ENCODE measurements at places on chromosomes 1 and 21.

DNA sequence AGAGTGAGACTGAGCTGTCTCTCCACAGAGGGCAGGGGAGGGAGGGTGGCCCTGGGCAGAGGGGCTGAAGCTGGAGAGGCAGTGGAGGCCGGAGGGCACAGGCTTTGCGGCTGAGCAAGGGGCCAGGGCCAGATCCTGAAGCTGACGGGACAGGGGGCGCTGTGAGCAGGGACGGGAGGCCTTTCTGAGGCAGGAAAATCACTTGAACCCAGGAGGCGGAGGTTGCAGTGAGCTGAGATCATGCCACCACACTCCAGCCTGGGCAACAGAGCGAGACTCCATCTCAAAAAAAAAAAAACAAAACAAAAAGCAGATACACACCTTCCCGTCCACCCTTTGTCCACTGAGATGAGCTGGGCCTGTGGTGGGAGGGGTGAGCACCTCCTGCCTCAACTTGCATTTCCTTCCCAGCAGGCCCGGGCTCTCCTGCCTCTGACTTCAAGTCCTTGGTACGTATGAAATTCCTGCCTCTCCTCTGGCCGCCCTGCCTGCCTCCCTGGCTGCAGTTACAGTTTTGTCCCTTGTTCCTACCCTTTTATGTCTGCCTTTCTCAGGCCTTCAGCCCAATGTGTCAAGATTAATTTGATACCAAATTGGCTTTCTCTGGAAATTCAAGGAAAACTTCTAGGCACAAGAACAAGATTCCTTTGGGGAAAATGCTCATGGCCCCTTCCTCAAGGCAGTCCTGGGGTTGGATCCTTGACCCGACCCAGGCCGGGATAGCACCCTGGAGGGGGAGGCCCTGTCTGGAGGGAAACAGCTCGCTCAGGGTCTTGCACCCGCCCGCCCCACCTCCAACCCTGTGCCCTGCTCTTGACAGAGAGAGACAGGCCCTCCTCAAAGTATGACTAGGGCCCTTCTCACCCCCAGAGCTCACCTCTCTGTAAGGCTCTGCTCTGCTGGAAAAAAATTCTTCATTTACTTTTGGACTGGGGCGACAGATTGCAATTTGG is 11.2 kb upstream of the ADAMTSL4 start:
- DNase-seq: peak; percentile 54

- no peak for DNase-seq
These were observed 468 bp upstream of the NIBAN1 start for GRCh38 chr1:184974837-184975115.

- no peak for DNase-seq
These were observed 3.3 kb downstream of the SOX13 start for GRCh38 chr1:204075890-204076846.

DNA sequence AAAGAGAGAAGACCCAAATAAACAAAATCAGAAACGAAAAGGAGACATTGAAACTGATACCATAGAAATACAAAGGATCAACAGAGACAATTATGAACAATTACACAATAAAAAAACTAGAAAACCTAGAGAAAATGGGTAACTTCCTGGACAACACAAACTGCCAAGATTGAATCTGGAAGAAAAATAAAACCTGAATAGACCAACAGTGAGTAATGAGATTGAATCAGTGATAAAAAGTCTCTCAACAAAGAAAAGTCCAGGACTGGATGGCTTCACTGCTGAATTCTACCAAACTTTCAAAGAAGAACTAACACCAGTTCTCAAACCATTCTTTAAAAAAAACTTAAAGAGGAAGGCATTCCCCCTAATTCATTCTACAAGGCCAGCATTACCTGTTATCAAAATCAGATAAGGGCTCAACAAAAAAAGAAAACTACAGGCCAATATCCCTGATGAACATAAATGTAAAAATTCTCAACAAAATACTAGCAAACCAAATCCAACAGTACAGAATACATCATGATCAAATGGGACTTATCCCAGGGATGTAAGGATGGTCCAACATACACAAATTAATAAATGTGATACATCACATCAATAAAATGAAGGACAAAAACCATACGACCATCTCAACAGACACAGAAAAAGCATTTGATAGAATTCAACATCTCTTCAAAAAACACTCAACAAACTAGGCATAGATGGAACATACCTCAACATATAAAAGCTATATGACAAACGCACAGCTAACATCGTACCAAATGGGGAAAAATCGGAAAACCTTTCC is 119.9 kb downstream of the ACBD6 start:
- peak; percentile 1 for DNase-seq

GRCh38 chr1:228471762-228472398 is 15.3 kb upstream of the RNF187 start:
- DNase-seq: peak; percentile 71

DNA sequence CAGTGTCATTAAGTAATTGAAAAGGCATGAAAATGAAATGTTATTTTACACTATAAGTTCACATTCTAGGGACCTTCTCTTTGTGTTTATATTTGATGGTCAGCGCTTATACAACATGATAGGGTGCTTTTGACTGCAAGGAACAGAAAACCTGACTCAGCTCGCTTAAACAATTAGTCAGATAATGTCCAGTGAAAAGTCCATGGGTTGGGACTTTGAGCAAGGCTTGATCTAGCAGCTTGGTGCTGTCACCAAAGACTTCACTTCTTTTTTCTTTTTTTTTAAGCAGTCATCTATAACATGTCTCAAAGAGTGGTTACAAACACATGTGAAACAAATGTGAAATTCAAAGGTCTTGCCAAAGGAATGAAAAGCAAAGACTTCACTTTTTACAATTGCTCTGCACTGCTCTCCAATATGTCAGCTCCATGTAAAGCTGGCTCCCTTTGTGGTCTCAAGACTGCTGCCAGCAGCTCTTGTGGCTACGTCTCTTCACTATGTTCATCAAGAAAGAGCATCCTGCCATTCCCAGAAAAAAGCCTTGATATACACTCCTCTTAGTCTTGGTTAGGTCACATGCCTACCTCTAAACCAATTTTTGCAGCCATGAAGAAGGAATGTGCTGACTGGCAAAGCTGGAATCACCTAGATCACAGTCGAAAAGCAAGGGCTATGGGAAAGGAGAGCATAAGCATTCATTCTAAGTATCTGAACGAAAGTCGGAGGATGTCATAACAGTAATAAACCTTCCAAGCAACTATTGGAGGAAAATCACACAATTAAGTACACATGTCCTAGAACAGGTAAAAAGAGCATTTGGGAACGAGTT is 15.2 kb downstream of the F3 start:
- peak; percentile 15 for DNase-seq

GRCh38 chr1:29519788-29520110 is 283.4 kb downstream of the PTPRU start:
- no peak for DNase-seq

- no peak for DNase-seq
These were observed 28.5 kb downstream of the DENND2C start for GRCh38 chr1:114641377-114641776.

GRCh38 chr1:213899413-213899812 is 88.4 kb upstream of the PROX1 start:
- no peak for DNase-seq

DNA sequence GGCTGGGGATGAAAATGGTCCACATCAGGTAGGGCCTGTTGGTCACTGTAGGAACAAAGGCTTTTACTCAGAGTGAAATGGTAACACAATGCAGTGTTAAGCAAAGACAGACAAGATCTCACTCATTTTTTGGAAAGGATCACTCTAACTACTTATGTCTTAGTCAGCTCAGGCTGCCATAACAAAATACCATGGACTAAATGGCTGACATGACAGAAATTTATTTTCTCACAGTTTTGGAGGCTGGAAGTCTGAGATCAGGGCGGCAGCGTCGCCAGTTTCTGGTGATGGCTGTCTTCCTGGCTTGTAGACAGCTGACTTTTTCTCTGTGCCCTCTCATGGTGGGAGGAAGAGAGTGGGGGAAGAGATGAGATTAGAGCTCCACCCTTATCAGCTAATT is 10.2 kb upstream of the MAGI3 start:
- no peak for DNase-seq

DNA sequence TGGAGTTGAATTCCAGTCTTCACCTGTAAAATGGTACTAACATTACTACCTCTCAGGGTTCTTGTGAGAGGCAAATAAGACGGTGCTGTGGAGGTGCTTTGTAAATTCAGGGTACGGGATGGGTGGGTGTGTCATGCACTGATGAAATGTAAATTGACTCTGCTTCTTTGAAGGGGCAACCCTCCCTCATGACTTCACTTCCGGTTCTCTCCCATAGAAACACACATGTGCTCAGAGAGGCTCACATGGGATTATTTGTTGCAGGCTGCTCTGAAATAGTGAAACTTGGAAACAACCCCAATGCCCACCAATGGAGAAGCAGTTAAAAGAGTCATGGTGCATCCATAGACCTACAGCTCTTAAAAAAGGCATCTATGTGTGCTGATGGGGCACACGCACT is 44.9 kb upstream of the SCMH1 start:
- no peak for DNase-seq

GRCh38 chr1:49694251-49694827 is 329.4 kb downstream of the AGBL4 start:
- no peak for DNase-seq

GRCh38 chr1:153790313-153790965 is 15.2 kb downstream of the SLC27A3 start:
- peak; percentile 83 for DNase-seq

DNA sequence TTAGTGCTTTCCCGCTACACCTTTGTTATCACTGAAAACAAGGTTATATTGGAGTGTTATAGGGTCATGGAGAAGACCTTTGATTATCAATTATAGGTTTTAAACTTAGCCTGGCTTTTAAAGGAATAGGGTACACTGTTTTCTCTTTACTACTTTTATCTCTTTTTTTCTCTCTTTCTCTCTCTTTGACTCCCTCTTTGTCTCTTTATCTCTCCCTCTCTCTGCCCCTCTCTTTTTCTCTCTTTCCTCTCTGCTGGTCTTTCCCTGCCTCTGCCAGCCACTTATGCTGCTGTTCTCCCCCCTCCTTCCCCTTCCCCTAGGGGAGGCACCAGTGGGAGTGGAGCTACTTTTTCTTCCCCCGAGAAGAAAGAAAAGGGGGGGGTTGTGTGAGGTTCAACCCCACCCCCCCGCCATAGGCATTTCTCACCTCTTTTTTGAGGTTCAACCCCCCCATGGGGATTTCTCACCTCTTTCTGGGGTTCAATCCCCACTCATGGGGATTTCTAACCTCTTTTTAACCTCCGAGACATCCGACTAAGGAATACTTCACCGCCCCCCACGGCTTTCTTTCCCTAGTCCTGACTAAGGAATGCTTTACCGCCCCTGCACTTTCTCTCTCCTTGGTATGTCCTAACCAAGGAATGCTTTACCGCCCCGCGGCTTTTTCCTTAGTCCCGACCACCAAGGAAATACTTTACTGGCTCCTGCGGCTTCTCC is 17.2 kb upstream of the ZBTB8B start:
- peak; percentile 32 for DNase-seq

- DNase-seq: no peak
These were observed 274.1 kb downstream of the FOXD2 start for GRCh38 chr1:47711848-47712492.

GRCh38 chr1:38003261-38004250 is 1.8 kb downstream of the FHL3 start:
- DNase-seq: peak; percentile 39

- DNase-seq: no peak
These were observed 37.2 kb downstream of the RIMS3 start for GRCh38 chr1:40627987-40628902.

- no peak for DNase-seq
These were observed 3.9 kb upstream of the MMEL1 start for GRCh38 chr1:2636733-2637132.

- DNase-seq: no peak
These were observed 6.2 kb downstream of the KCNK1 start for GRCh38 chr1:233620065-233620464.

- no peak for DNase-seq
These were observed 125.0 kb downstream of the PRDM2 start for GRCh38 chr1:13825033-13825432.

DNA sequence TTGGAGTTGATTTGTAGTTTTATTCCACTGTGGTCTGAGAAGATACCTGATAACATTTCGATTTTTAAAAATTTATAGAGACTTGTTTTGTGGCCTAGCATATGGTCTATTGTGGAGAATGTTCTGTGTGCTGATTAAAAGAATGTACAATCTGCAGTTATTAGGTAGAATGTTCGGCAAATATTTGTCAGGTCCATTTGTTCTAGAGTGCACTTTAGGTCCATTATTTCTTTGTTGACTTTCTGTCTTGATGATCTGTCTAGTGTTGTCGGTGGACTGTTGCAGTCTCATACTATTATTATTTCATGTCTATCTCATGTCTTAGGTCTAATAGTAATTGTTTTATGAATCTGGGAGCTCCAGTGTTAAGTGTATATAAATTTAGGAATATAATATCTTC is 116.8 kb downstream of the NME7 start:
- DNase-seq: no peak

DNA sequence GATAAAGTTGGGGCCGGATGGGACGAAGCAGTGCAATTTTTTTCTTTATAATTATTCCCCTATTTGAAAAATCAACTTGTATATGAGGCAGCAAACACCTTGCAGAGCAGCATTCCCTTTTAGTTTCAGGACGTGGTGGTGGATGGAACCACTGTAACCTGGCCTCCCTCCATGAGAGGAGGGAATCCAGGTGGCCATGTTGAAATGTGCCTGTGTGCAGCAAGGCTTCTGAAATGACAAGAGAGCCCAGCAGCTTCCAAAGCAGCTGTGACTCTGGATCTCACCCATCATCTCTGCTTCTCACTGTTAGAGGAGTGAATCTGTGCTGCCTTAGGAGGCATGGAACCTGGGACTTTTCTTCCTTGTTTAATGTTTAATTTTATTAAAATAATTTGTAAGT is 42.3 kb downstream of the NFIA start:
- no peak for DNase-seq

DNA sequence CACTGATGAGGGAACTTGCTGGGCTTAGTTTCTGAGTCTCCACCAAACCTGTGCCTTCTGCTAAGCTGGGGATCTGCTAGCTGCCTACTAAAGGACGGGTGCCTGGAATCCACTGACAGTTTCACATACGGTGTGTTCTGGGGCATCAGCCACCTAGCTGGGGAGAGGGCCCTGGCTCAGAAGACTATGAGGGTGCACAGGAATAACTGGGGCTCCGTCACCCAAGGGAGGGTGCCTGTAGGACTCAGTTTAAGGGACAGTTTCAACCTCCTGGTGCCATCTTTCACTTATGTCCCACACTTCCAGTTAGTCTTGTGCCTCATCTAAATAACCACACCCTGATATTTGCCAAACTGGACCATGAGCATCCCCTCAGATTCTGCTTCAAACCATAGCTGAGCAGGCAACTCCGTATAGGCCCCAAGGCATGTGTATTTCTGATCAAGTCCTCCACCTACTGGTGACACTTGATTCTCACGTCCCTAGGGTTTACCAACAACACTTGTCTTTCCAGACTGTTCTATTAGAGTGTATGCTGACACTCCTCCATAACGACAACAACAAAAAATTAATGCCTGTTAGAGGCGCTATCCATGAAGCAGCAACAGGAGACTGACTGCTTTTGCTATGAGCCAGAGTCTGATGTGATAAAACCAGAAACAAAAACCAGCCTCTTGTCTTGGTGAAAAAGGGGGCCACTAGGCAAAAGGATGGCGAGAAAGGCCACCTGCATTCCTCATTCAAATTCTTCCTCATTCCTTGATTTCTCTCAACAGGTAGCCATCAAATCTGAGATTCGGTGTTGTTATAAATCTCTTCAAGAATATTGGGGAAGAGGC is 55.0 kb upstream of the PAXBP1 start:
- DNase-seq: peak; percentile 59
